ENCODE measurements at places on chromosomes 5 and 9. TPM values are rescaled to one million over a fixed set of nuclear protein-coding genes. Genes with fewer than 3 reads are reported as not detected.
A peak's percentile ranks its signal among the peaks of the same experiment; 100 is the strongest.

- DNase-seq: no peak
Observed at GRCh38 chr5:92562065-92562464, 1019.0 kb downstream of the NR2F1-AS1 start.

GRCh38 chr5:64773533-64773932 lies 4.8 kb downstream of the CWC27 start:
- DNase-seq: no peak

- no peak for DNase-seq
Observed at GRCh38 chr5:116486588-116486987, 88.0 kb downstream of the SEMA6A start.

DNA sequence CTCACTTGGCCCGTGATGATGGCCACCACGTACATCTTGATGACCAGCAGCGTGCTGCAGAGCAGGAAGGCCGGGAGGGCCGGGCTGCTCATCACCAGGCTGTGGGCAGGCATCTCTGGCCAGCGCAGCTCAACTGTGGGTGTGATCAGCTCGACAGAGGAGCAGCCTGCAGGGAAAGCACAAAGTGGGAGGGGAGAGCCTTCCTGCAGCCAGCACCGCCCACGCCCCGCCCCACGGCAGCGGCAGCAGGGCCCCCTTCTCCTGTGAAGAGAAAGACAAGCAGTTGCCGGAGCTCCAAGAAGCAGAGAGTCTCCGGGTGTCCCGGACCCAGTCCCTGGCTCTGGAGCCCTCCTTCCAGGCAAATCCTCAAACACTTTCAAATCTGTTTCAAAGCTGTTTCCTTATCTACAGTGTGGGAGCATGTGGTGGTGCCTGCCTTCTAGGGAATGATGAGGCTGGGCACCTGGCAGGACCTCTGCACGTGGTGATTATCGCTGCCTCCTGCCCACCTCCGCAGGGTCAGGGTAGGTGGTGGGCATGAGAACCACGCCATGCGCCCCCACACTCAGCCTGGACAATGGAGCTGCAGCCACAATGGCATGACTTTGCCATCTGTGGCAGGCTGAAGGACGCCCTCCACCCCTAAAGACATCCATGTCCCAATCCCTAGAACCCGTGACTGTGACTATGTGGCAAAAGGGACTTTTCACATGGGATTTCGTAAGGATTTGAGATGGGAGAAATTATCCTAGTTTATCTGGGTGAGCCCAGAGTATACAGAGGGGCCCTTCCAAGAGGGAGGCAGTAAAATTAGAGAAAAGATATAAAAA lies at the start of gene PTGES:
Gene PTGES, minus strand, starts transcription at position 143 of the 830 bp plus-strand sequence. Its CDS starts 30 bp downstream, at position 113.
- DNase-seq: peak; percentile 71

GRCh38 chr5:142324136-142324870 lies 518 bp downstream of the SPRY4 start:
- DNase-seq: no peak

DNA sequence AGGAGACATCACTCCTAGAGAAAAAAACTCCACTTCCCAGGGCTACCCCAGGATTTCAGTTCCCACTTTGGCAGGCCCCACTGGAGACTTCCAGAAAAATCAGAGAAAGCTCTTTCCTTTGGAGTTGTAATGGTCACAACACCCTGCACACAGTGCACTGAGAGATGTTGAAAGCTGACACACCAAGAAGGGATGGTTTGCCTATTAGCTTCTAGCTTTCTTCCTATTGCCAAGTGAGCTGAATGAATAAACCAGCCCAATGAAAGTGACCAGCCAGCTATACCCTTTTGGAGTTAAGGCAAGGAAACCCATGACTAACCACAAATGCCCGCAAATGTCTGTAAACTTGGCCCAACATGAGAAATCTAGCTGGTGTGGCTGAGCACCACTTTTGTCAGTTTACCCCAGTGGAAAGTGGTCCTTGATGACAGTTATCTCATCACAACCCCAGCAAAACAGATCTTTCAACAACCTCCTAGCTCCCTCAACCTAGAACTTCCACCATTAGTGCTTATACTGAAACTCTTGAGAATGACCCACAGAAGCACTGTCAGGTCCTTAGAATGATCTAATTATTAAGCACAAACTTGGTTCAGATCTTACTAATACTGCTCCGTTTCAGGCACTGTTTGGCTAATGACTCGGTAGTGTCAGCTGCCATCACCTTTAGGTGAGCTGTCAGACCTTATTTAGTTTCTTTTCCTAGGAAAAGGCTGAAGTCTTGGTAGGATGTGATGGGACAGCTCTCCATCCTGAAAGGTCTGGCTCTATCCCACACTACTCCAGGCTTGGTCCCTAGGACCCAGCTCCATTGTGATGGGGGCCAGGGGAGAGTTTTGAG lies 11.2 kb downstream of the IRF1 start:
- DNase-seq: no peak

DNA sequence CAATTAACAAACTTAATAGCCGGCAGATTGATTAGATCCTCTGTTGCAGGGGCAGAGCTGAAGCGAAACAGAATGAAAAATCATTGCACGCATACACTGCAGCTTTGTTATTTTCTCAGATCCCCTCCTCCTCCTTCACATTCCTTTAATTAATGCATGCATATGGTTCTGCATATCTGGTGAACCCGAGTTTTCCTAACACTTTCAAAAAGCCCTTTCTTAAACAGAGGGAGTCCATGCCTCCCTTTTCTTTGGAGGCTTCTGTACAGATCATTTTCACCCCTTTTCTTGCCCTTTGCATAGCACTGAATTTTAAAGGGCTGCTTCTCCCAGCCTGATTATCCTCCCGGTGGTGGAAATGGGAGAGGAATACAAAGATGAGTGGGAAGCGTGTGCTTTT lies 136.6 kb upstream of the TBCA start:
- DNase-seq: no peak

DNA sequence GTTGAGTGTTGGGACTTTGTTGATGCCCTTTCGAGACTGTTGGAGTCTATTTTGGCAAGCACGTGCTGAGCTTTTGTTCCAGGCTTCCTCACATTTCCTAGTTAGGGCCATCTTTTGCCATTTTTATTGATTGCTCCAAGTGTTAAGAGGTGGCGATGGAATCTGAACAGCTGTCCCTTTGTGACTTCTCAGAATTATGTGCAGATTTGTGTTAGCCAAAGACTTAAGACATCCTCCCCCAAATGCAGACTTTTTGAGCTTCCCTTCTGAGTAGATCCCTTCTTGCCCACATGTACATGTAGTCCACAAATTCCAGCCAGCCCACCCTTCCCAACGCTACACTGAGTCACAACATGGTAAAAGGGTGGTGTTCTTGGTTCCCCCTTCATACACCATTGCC lies 59.2 kb downstream of the SPIN1 start:
- DNase-seq: no peak

GRCh38 chr5:119453040-119453373 lies 710 bp downstream of the HSD17B4 start:
- DNase-seq: no peak

GRCh38 chr5:149150457-149150856 lies 9.2 kb downstream of the ABLIM3 start:
- DNase-seq: no peak

GRCh38 chr5:88480801-88481499 lies 212.3 kb upstream of the TMEM161B start:
- DNase-seq: no peak

GRCh38 chr5:83701886-83702285 lies 18.8 kb downstream of the HAPLN1 start:
- no peak for DNase-seq

- DNase-seq: no peak
Observed at GRCh38 chr9:24258626-24259025, 287.1 kb downstream of the IZUMO3 start.

GRCh38 chr9:128335161-128335560 lies 5.2 kb upstream of the SLC27A4 start:
- no peak for DNase-seq

- DNase-seq: no peak
Observed at GRCh38 chr5:180133971-180134508, 62.5 kb upstream of the RNF130 start.

DNA sequence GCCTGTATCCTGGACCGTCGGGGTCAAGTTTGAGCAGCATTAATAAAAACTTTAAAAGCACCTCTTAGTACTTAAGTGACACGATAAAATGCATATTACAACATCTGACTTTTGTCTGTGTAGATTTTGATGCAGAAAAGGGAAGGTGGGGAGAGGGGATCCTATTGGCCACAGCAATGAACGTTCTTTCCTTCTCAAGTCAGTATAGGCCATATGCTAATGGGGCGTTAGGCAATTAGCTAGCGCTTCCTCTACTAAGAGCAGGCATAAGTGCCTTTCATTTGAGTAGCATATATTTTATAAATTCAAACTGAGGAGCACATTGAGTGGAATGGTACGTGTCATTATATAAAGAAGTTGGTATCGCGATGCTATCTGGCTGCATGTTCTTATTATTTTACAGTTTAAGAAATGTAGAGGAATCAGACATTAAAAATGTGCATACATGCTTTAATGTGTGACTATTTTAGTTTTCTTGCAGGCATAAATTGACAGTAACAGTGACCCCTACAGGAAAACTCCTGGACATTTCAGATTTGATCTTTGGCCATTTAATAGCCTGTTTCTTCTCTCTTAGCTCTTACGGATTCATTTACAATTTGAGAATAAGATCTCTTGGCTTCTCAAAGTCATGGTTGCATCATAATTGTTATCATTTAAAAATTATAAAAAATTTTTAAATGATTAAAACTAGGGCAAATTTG lies 1.1 kb upstream of the GNA14 start:
- DNase-seq: no peak

DNA sequence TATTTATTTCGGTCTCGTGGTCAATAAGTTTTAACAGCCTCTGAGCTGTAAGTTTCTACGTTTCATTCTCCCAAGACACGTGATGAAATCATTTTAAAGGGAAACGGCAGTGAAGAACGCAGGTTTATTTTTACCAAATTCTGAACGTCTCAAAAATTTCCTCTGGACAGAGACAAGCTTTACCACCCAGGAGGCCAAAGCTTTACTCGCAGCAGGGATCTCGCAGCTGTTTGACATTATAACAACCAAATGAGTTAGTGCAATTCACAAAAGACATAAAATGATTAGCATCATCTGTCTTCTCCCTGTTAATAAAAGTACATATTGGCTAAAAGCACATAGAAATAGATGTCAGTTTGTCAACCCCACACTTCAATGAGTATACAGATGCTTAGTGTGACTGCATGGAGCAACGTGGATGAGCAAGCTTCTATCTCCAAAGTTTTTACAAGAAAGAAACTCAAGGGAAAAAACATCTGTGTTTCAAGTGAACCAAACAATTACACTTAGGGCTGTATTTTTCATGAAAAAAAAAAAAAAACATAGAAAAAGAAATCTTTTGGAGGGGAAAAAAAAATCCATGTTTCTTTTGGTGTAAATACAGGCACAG lies 2.5 kb downstream of the SEMA5A start:
- DNase-seq: no peak

GRCh38 chr5:62920856-62921255 lies 342.2 kb downstream of the LRRC70 start:
- no peak for DNase-seq

- no peak for DNase-seq
Observed at GRCh38 chr9:92709954-92710353, 40.0 kb upstream of the IPPK start.

GRCh38 chr9:78989031-78989658 lies 582.6 kb upstream of the TLE4 start:
- no peak for DNase-seq

Gene ERGIC1
- total RNA-seq: 33.4 TPM

Gene TNC
- total RNA-seq: 0.05 TPM

Gene HTR4
- total RNA-seq: not detected

Gene OTP
- not detected for total RNA-seq

Measured in activated naive CD4-positive, alpha-beta T cell treated with anti-CD3 and anti-CD28 coated beads for 36 hours (primary cell).